ENCODE measurements at places on chromosomes 7 and 10.

GRCh38 chr10:107914450-107915214, 750.1 kb upstream of the SORCS1 start:
- no peak for DNase-seq

- no peak for DNase-seq
Observed at GRCh38 chr7:28618383-28618782, 206.1 kb downstream of the CREB5 start.

- DNase-seq: no peak
Observed at GRCh38 chr7:36279200-36279925, 110.3 kb upstream of the ANLN start.

DNA sequence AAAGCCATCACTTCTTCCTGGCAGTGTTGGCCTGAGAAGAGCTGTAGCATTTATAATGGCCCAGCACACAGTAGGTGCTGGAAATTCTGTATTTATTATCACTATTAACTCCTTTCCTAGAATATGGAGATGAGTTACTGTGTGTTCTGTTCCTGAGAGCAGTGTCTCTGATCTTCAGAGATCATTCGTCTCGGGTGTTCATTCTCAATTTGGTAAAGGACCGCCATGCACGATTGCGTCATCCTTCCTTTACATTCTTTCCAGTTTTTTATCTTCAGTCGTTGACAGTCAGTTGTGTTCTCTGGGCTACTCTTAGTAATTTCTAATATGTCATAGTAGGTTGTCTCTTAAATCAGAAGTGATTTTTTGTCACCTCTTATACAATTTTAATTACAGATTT, 18.6 kb downstream of the RNF32 start:
- DNase-seq: no peak

GRCh38 chr7:122652876-122653275, 46.0 kb downstream of the RNF133 start:
- no peak for DNase-seq

- no peak for DNase-seq
Observed at GRCh38 chr10:1003884-1004670, 15.8 kb downstream of the GTPBP4 start.

GRCh38 chr10:20686015-20686635, 211.0 kb downstream of the NEBL start:
- DNase-seq: no peak

DNA sequence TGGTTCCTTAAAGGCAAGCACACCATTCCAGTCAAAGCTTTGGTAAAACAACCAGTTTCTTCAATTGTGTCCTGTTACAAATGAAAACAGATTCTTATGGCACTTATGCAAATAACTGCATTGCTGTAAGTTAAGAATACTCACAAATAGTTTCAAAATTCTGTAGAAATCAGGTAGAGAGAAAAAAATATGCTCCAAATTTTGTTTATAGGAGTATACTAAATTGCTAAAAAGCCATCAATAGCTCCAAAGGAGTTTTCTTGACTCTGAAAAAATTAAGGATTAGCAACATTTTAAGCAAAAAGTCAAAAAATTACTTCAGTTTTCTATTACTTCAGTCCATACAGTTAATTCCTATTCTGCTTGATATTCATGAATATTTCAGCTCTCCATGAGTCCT, 51.3 kb upstream of the KAT6B start:
- no peak for DNase-seq

DNA sequence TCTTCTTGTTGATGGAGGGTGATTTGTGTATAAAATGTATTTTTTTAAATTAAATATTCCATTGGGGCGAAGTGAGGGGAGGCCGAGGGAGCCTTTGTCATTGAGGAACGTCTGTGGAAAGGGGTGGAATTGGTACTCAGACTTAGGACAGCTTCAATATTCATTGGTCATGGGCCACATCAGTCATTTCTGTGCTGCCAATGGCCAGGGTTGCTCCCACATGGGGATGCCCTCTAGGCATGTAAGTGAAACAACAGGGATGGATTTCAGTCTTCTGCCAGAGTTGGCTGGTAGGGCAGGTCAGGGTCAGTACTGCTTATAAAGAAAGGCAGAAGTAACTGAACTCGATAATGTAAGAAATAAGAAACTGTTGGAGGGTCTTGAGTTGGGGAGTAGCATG, 47.2 kb downstream of the NEURL1 start:
- DNase-seq: no peak

DNA sequence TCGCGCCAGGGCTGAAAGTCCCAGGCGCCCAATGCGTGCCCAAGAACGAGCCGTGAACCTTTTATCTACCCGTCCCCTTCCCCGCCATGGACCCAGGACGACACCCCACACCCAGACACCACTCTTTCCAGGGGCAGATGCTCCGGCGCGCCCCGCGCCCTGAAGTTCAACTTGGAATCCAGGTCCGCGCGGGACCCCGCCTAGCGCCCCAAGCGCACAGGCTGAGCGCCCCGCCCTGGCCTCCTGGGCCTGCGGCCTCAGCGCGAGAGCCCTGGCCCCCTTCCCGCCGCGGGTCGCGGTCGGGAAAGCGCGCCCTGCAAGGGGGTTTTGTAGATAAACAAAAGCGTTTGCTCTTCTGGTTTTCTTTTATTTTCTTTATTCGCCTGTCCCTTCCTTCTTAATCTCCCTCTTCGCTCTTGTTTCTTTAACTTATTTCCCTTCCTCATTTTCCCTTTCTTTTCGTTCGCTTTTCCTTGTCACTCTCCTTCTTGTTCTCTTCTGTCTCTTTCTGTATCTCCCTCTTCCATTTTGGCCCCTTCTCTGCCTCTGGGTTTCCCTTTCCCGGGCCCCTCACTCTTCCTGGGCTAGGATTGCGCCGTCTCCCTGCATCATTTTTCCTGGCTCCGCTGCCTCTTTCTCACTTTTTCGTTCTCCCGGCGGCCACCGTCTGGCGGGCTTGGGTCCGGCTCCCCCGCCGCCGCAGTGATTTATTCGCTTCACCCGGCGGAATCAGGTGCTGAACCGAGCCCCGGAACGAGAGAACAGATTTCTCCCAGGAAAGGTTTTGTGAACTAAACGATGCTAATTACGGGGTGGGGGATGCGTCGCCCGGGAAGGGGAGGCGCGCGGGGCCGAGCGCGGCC, 15.3 kb upstream of the PAX2 start:
- no peak for DNase-seq

GRCh38 chr7:92762851-92763250, 73.5 kb downstream of the CDK6 start:
- DNase-seq: no peak

- no peak for DNase-seq
Observed at GRCh38 chr10:74047871-74048270, 50.0 kb downstream of the VCL start.
